ENCODE measurements at places on chromosomes 16 and 17.

DNA sequence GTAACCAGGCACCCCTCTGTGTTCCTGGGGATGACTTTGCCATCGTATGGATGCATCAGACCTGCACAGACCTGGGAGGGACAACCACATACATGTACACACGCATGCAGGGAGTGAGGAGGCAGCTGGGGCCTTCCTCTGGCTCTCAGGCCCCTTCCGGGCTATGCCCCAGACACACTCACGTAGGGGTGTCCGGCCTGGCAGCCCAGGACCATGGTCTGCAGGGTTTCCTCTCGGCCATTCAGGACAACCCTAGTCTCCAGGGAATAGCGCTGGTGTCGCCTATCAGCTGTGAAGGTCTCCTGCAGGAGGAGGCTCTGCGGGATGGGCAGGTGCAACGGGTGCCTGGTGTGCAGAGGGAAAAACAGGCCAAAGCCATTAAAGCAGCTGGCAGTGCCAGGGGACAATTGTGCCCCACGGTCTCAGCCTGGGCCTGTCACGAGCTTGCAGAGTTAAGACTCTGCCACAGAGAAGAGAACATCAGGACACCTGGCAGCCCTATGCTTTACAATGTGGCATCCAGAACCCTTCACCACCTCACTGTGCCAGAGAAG lies 101.4 kb downstream of the RMI2 start:
- no peak for DNase-seq

DNA sequence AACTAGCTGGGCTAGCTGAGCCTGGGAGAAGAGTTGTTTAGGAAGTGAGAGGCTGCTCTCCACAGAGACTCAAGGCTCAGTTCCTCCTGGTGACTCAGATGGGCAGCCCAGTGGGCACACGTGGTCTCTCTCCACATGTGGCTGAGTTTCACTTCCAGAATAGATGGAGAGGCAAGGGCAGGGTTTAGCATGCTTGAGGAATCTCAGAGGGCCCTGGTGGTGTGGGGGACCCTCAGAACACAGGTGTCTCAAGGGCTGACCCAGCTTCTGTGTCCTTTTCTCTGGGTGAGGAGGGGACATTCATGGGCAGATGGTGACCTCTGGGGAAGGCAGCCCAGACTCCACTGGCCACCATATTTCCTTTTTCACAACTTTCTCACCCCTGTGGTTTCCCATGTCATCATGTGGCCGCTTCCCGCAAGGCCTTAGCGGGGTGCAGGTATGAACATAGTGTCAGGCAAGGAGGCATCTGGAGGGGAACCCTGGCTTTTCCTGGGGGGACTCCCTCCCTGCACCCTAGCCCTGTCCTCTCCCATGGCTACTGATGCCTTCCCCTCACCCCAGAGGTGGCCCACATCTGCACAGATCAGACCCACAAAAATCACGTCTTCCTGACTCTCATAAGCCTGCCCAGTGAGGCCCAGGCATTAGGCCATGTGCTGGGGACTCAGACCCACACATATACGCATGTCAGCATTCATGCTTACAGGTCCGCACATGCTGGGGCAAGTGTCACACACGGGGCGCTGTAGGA lies 3.3 kb downstream of the GRN start:
- no peak for DNase-seq

GRCh38 chr17:82180776-82181528 lies 31.7 kb downstream of the CCDC57 start:
- DNase-seq = no peak

GRCh38 chr16:74034200-74034599 lies 262.4 kb upstream of the PSMD7 start:
- no peak for DNase-seq

GRCh38 chr16:27485126-27485525 lies 64.6 kb downstream of the GTF3C1 start:
- no peak for DNase-seq

DNA sequence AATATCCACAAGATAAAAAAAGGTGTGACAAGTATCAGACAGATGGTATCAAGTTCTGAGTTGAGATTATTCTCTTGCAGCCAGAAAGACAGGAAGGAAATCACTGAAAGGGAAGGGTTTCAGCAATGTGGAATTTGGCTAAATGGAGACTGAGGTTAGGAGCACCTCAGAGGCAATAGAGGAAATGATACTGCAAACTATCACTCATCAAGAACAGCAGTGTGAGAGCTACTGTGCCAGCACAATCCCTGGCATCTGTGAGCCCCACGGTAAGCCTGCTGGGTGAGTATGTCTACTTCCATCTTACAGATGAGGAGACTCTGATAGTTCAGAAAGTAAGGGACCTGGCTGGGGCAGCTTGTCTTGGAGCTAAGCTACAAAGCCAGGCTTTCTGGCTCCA lies 162.0 kb downstream of the SALL1 start:
- DNase-seq = no peak

DNA sequence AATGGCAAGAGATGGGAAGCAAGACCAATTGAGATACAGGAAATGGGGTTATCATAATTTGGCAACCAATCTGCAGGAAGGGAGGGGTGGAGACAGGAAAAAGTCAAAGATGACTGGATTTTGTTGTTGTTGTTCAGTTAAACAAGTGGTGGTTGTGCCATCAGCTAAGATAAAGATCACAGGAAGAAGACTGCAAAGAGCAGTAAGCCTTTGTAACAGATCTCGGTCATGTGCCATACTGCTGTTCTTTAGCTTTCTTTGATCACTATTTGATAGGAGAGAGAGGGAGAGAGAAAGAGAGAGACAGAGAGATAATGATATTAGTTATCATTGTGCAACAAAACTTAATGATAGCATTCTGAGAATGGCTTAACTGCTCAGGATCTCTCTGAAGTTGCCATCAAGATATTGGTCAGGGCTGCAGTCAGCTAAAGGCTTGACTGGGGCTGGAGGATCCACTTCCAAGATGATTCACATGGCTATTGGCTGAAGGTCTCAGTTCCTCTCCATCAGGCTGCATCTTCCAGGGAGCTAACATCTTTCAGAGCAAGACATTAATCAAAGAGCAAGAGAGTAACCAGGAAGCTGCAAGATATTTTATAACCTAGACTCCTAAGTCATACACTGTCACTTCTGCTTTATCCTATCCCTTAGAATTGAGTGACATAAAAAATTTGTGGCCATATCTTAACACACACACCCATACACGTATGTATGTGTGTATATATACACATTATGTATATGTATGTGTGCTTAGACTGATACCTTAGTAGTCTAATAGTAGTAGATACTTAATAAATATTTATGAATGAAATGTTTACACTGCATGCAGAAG lies 405.0 kb downstream of the SHISA9 start:
- no peak for DNase-seq
